ENCODE measurements at places on chromosomes 2 and 18.

DNA sequence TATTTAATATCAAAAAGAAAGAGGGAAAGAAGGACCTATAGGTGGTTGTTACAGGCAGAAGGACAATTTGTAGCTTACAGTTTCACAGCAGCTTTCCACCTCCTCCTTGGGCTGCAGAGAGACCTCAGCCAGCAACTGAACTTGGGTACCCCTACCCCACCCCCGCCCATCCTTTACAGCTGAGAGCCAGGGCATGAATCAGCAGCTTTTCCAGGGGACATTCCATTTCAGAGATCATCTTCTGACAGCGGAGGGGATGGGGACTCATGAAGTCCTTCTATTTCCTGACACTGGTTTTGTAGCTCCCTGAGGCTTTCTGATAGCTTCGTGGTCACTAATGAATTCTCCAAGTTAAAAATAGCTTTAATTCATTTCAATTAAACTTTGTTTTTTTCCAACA lies 96.4 kb downstream of the ITGB1BP1 start:
- DNase-seq = no peak

- no peak for DNase-seq
Observed at GRCh38 chr2:192687015-192687414, 492.3 kb upstream of the TMEFF2 start.

DNA sequence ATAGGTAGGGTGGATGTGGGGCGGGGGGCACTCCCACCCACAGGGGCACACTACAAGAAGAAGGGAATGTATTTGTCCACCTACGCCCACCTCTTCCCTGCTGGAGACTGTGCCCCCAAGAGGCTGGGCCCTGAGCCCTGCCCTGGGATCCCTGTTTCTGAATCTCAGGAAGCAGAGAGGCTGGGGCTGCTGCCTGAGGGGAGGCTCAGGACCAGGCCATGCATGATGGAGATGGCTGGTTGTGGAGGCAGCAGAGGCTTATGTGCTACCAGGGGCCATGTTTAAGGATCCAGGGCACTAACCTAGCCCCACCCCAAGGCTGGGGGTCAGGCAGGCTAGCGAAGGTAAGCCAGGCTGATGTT lies 81.1 kb upstream of the OTOF start:
- peak; percentile 39 for DNase-seq

- DNase-seq = no peak
Observed at GRCh38 chr2:61266632-61267505, 104.9 kb downstream of the C2orf74 start.

GRCh38 chr2:20578895-20579825 lies 71.7 kb downstream of the HS1BP3 start:
- DNase-seq = peak; percentile 56

DNA sequence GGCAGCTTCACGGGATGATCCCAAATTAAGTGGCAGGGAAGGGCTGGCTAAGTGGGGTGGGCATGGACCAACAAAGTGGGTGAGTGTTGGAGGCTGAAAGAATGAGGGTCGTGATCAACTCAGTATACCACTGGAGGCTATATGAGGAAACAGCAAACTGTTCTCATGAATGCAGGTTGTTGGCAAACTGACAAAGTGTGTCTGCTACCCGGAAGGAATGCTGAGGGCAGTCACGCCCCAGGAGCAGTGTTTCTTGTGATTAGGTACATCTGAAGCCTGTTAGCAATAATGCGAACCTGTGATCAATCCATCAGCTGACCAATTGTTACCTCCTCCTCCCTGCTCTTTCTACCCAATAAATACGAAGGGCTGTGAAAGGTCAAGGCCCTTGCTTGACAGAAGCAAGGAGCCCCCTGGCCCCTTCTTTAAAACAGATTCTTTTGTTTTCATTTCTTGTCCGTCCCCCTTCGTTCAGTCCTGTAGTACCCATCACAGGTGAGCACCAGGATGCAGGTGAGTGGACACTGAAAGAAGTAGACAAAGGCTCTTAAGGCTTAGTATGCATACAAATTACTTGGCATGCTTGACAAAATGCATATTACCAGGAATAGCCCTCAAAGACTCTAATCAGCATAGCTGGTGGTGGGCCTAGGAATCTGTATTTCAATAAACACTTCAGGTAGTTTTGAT lies 67.9 kb downstream of the LOXHD1 start:
- DNase-seq = no peak

DNA sequence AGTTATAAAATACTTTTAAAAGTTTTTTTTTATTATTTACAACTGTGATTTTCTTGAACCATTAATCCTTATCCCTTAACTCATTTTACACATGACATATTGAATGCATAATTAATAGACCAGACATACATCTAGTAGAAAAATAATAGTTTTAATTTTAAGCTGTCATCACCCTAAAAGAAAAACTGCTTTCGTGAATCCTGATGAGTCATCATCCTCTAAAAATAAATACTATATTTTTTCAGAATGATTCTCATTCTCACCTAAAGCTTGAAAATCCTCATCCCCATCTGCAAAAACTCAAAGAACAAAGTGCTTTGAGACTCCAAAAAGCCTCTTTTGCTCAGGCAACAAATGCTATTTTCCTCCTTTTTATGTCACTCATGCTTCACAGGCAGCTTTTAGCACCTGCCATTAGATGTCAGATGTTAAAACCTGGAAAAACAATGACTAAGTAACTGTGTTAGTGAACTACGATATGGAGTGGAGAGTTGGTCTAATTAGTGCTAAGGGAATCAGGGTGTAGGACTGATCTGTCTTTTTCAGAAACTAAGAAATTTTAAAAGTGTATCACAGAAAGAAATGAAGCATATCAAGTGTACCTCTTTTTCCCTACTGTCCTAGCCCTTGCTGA lies 297.6 kb downstream of the TMX3 start:
- DNase-seq = no peak

DNA sequence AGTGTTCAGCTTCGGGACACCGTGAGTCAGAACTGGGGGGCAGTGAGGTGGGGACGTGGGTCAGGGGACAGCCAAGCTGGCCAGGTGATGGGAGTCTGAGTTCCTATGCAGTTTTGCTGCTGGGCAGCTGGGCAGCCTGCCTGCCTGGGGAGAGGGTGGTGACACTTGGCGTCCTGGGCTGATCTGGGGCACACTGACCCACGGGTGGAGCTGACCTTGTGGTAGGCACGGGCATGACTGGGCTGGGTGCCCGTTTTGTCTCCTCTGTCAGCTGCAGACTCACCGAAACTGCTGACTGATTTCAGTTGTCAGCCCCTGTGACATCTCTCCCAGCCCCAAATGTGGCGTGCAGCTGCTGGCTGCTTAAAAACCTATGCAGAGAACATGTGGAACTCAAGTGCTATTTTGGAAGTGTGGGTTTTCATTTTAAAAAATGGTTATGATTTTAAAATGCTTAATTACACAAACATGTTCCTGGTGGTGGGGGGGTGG lies 32.6 kb upstream of the E2F6 start:
- no peak for DNase-seq

GRCh38 chr18:48325115-48325665 lies 84.0 kb downstream of the ZBTB7C start:
- DNase-seq = no peak

- no peak for DNase-seq
Observed at GRCh38 chr2:219433666-219434467, 776 bp upstream of the SPEG start.

GRCh38 chr2:72142570-72143440 lies 4.9 kb downstream of the CYP26B1 start:
- DNase-seq = no peak

- peak; percentile 26 for DNase-seq
Observed at GRCh38 chr2:118032169-118033013, 18.5 kb upstream of the CCDC93 start.

DNA sequence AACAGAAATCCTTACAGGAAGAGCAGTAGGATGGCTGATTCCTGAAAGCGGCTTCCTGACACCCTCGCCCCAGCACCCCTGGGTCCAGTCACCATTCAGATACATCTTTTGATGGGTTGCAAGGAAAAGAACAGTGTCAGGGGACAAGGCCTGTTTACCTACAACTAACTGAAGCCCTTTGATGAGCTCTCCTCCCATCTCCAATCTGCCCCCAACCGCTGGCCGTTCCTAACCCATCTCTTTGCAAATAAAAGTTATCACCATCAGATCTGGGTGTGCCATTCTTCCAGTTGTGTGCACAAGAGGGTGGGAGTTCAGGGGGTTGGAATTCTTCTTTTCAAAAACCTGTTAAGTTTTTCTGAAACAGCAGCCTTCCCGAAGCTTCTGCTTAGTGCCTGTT lies 48.9 kb downstream of the ARL4C start:
- no peak for DNase-seq

DNA sequence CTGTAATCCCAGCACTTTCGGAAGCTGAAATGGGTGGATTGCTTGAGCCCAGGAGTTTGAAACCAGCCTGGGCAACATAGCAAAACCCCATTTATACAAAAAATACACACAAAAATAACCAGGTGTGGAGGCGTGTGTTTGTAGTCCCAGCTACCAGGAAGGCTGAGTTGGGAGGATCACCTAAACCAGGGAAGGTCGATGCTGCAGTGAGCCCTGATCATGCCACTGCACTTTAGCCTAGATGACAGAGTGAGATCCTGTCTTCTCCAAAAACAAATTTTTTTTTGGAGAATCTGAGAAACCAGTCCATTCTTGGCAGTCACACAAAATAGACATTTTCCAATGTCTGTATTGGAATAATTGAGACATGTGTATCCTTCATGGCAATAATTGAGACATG lies 46.8 kb downstream of the RAB27B start:
- DNase-seq = no peak

GRCh38 chr2:76506538-76506937 lies 795.8 kb upstream of the GCFC2 start:
- no peak for DNase-seq

DNA sequence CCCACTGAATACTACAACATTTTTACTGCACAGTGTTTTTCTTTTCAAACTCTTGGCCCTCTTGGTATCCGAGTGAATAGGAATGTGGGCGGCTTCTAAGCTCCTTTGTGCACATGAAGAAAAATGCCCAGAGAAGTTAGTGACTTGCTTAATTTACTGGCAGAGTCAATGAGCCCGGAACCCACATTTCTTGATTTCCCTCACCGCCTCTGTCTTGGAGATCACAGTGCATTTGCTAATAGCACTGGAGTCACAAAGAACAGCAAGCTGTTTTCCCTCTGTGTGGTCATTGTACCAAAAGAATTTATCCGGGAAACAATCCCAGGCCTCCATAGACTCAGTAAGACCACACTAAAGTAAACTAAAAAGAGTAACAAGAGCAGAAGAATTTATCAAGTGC lies 18.9 kb downstream of the STON1 start:
- DNase-seq = no peak

DNA sequence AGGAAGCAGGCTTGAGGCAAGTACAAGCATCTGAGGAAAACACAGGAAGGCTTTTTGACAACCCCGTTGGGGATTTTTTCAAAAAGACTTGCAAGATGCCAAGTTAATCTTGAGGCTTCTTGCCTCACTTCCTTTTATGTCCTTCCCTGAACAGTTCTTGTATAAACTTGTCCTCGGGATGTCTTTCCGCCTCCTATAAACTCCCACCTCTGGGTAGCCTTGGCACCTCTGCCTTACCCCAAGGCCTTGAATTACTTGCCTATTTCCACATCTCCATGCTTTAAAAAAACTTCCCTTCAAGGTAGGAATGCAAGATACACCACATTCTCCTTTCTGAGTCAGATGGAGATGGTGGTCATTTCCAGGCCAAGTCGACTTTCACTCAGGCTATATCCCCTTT lies 106.4 kb upstream of the RBBP8 start:
- no peak for DNase-seq

- no peak for DNase-seq
Observed at GRCh38 chr18:74429096-74429495, 28.0 kb downstream of the DIPK1C start.

GRCh38 chr2:96117701-96118588 lies 1.6 kb upstream of the ADRA2B start:
- peak; percentile 35 for DNase-seq

- DNase-seq = no peak
Observed at GRCh38 chr2:227877421-227878310, 6.2 kb downstream of the DAW1 start.

DNA sequence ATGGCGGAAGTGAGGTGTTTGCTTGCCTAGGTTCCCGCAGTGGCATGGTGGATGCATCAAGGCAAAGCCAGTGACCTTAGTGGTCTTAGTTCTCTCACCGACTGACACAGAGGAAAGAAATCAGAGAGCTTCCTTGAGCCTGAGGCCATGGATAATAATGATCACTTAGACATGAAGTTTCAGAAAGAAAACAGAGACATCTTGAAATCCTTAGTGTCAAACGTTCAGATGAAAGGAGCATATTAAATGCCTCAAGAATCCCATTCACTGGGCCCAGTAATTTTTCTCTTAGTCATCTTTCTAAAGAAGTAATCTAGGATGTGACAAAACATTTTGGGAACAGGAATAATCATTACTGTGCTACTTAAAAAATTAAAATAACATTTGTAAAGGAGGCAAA lies 35.2 kb downstream of the COPS8 start:
- no peak for DNase-seq

DNA sequence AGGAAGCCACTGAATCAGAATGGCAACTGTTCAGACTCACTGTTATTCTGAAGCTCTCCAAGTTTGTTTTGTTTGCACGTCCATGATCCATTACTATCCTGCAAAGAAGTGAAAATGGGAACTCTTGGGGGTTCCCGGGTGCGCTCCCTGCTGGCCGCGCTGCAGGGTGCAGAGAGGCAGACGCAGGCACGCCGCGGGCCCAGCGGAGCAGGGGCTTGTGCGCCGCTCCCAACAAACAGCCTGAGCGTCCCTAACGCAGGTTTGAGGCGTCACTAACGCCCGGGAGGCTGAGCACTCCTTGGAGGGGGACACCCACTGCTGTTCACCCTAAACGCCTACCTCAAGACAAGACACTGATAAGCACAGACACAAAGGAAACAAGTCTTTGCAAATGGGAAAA lies 14.3 kb upstream of the PIEZO2 start:
- no peak for DNase-seq

- DNase-seq = no peak
Observed at GRCh38 chr2:108637304-108637669, 82.0 kb upstream of the RANBP2 start.

DNA sequence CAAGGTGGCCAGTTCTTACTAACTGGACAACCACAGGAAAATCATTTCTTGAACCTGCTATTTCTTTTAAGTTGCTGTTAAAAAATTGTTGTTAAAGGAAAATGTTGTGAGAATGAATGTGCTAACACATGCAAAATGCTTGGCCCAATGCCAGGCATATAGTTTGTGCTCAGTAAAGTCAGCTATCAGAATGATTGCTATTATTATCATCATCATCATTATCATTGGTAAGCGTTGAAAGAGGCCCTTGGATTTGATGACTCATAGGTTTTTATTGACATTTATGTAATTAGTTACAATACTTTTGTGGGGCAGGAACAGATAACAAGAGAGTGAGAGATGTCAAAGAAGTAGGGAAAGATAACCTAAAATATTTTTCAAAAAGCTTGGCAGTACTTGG lies 394.2 kb upstream of the ZEB2 start:
- DNase-seq = no peak

- DNase-seq = peak; percentile 28
Observed at GRCh38 chr2:100730290-100730868, 89.6 kb upstream of the NPAS2 start.

GRCh38 chr18:59057493-59057795 lies 82.2 kb upstream of the SEC11C start:
- no peak for DNase-seq

GRCh38 chr2:171389325-171389724 lies 44.5 kb downstream of the METTL8 start:
- no peak for DNase-seq

- no peak for DNase-seq
Observed at GRCh38 chr2:15421753-15422152, 139.4 kb downstream of the NBAS start.

GRCh38 chr18:23259701-23260681 lies 124.7 kb downstream of the CABLES1 start:
- DNase-seq = peak; percentile 93
